Activated CD8-positive, alpha-beta memory T cell treated with anti-CD3 and anti-CD28 coated beads for 24 hours (primary cell): ENCODE measurements at places on chromosomes 7 and 10.
A peak's percentile ranks its signal among the peaks of the same experiment; 100 is the strongest.

DNA sequence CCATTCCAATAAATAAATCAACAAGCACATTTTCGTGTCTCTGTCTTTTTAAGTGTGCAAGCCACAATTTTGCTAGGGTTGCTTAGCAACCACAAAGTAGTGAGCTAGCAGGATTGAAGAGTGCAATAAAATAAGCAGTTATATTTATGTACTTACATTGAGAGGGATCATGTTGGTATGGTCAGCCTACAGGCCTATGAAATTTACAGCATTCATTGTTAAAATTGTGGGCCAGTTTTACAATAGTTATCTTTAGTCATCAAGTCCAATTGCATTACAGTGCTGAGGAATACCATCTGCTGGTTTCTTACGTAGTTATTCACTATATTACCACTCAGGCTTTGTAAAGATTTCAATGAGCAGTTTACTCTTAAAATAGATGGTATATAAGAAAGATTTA, 192.5 kb upstream of the POT1 start:
- no peak for DNase-seq

DNA sequence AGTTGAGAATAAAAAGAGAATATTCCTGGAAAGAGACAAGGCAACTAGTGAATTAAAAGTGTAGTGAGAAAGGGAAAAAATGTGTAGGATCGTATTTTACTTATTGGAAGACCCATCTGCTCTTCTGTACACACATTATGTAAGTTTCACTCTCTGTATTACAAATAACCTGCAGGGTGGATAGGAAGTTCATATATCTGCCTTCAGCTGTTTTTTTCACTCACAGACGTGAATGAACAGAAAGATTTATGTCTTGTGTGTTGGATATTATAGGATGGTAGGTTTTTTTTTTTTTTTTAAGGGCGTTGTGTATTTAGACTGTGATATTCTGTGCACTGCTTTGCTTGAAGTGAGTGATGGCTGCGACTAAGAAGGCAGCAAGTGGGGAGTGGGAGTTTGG, 266.5 kb downstream of the AUTS2 start:
- no peak for DNase-seq

DNA sequence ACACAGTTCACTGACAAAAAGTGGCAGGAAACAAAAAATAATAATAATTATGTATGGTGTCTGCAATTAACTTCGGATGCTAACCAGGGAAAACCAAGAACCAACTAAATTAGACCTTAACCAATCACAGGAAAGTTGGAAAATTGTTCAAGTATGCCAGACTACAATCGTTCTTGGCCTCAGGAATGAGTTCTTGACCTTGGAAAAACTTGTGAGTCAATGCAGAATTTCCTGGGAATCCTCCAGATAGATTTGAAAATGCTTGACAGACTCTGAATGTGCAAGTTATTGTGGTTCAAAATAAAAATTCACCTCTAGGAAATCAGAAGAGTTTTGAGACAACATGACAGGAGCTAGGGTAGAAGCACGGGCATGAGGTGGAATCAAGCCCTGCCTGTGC, 171.5 kb downstream of the C7orf25 start:
- DNase-seq = no peak

DNA sequence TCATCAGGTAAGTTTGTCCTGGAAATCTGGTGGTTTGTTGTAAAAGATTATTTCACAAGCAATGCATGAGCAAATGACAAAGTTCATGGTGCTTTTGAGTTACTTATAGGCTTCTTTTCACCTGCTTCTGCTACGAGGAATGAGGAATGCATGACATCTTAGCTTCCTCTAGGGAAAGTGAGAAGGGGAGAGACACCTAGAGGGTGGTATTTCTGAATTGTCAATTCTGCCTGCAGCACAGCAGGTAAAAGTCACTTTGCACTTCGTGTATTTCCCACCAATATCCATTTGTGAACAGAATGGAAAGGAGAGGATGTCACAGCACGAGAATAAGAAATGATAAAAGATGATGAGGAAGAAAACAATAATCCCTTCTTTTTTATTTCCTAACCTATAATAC, 153.4 kb upstream of the FEZF1 start:
- DNase-seq = no peak

DNA sequence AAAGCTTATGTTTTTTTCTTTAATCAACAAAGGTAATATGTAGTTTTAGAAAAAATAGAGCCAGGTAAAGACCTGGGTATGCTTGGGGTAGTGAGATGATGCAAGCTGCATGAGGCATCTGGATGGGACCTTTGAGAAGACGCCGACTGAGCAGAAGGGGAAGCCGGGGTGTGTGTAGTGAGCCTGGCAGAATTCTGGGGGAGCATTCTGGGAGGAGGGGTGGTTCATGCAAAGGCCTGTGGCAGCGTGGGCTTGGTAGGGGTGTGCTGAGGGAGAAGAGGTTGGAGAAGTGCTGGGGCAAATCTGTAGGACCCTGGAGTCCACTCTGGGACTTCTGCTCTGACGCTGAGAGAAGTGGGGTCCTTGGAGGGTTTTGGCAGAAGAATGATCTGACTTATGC, 33.9 kb upstream of the SHH start:
- DNase-seq = no peak

- DNase-seq = peak; percentile 66
Measured at GRCh38 chr10:69567920-69568319, 5.3 kb downstream of the NEUROG3 start.

DNA sequence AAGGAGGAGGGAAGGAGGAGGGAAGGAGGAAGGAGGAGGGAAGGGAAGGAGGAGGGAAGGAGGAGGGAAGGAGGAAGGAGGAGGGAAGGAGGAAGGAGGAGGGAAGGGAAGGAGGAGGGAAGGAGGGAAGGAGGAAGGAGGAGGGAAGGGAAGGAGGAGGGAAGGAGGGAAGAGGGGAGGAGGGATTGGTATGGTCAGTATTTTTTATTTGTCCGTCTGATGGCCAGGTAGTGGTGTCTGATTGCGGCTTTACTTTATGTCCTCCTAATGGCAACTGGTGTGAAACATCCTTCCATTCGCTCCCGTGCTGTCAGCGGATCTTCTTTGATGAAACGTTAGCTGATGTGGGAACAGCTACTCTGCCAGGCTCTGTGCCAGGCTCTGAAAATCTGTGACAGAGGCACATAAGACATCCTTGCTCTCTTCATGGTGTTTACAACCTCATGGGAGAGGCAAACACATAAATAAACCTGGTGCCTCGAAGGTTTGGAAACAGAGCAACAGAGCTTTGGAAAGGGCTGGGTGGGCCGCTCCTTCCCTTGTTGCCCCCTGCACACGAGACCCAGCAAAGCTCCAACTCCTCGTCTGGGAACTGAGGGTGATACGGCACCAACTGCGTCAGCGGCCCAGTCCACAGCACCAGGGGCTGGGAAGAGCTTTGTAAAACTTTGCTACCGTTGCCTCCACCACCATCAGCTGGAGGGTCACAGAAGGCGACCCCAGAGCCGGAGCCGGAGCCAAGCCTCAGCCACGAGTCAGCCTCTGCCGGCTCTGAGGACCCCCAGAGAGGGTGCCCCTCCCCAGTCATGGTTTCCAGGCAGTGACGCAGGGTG, 40.3 kb downstream of the PDGFA start:
- DNase-seq = no peak

DNA sequence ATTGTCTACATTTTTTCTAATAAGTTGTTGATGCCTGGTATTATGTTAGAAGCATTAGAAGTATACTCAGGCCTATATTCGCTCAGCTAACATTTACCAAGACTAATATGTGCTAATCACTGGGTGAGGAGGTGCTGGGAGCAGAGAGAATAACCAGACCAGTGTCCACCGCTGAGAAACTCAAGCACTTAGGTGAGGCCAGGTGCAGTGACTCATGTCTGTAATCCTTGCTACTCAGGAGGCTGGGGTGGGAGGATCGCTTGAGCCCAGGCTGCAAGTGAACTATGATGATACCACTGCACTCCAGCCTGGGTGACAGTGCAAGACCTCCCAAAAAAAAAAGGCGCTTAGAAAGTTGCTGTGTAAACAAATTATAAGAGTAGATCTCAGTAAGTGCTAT, 182.2 kb upstream of the AOAH start:
- DNase-seq = no peak

DNA sequence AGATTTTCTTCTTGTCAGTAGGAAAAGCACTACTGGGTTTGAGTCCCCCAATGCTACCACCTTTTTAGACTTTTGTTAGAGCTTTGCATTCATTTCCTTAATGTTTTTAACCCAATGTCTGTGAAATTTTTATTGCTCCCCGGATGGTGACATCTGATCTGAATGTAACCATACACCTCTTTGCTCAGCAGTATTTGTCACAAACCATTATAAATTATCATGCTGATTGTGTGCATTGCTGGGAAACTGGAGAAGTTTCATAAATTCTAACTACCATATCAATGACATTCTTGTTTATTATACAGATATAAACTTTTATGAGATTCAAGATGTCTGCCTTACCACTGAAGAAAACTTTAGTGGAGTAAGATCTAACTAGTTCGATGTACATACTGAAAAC, 8.5 kb downstream of the NRP1 start:
- no peak for DNase-seq
